Stimulated activated memory B cell treated with anti-CD40 and anti-IgM and Interleukin-4, amounts not matched to agents 10 μg/mL and 1 μg/mL and 100 μg/mL, for 72 hours (primary cell): ENCODE measurements at places on chromosomes 2 and 18.

DNA sequence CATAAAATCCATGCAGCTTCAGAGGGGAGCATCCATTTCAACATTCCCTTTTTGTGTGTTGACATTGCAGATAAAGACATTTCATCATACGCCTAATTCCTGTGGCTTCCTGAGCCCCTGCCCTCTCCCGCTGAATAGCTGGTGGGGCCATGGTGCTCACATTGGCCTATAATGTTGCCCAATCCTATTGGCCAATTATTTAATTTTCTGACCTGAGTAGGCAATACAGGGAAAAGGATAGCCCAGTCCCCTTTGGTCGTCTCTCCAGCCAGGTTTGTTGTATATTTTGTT lies 163.8 kb upstream of the MYCN start:
- H3K36me3 ChIP-seq: no peaks in the 10 kb centered on the region
- no peaks in the 10 kb centered on the region for H3K4me1 ChIP-seq
- H3K27me3 ChIP-seq: peaks cover 7% of the 10 kb centered on the region
- no peak for ATAC-seq
- no peak overlapping the region for H3K27ac ChIP-seq
- H3K4me3 ChIP-seq: no peak overlapping the region

DNA sequence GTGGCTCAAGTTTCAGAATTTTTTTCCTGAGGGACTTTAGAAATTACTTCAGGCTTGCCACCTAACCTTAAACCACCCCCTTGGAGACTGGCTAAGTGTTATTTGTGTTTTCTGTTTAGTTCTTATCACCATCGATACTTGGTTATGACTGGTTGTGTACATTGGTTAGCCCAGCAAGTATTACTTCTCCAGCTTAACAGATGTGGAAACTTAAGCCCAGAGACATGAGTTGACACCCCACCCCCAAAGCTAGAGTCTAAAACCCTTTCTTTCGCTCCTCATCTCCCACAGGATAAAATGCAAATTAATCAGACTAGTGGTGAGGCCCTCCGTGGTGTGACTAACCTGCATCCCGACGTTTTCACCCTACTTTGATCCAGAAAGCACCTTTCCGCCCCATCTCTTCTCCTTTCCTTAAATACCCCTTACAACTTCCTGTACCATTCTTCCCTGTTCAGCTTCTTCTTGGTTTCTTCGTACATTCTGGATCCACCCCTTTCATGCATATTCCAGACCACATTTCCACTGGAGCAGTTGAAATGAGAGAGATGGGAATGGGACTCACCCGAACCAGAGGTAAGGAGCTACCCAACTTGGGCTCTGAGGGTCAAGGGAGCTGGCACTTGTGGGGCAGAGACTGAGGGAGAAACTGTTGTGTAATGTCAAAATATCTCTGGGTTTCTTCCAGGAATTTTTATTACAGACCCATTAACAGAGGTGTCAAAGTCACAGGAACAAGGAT lies 819 bp upstream of the MAP3K2 start:
- peak overlapping the region; percentile 90 for H3K4me3 ChIP-seq
- peaks cover 35% of the 10 kb centered on the region for H3K36me3 ChIP-seq
- peak; percentile 26 for ATAC-seq
- H3K4me1 ChIP-seq: peaks cover 78% of the 10 kb centered on the region
- H3K27ac ChIP-seq: peak overlapping the region; percentile 95

DNA sequence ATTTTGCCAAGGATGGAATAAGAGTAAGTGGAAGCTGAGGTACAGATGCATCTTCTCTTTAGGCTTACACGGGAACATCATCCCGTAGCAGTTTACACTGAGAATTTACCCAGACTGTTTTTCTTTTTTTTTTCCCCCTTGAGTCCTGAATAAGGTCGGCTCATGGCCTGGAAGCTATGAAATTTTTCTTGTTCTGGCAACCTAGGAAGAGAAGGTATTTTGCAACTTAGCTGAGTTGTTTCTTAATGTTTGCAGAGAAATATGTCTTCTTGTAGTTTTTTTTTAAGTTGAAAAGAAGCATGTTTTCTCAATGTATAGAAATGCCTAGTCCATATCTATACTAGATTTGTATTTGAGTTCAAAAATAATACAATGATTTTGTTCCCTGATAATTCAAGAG lies 712.5 kb downstream of the TDRD15 start:
- no peak overlapping the region for H3K27ac ChIP-seq
- no peak overlapping the region for H3K4me3 ChIP-seq
- H3K36me3 ChIP-seq: no peaks in the 10 kb centered on the region
- no peaks in the 10 kb centered on the region for H3K4me1 ChIP-seq

DNA sequence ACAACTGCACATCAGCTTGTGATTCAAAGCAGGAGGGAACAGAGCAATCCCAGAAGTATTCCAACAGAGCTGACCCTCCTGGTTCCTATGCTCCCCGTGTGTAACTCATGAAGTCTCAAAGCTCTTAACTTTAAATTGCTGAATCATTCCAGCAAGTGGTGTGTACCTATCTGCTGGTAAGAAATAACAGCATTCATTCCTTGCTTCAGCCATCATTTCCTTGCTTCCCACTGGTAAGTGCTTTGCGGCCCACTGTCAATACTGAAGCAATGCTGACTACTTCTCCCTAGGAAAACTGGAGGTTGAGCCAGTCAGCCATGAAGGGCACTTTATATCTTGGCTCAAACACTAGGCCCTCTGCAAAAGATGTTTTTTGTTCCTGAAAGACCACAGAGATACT lies 222.4 kb downstream of the EXOC6B start:
- no peak for ATAC-seq
- H3K36me3 ChIP-seq: peaks cover 19% of the 10 kb centered on the region
- no peak overlapping the region for H3K4me3 ChIP-seq
- H3K4me1 ChIP-seq: peaks cover 16% of the 10 kb centered on the region
- H3K27me3 ChIP-seq: no peaks in the 10 kb centered on the region

GRCh38 chr18:34592961-34593382 lies 117.1 kb upstream of the DTNA start:
- no peak overlapping the region for H3K4me3 ChIP-seq
- H3K27ac ChIP-seq: no peak overlapping the region
- no peak for ATAC-seq
- H3K4me1 ChIP-seq: no peaks in the 10 kb centered on the region

GRCh38 chr2:60476206-60476954 lies 77.1 kb downstream of the BCL11A start:
- H3K27me3 ChIP-seq: no peaks in the 10 kb centered on the region
- H3K27ac ChIP-seq: peak overlapping the region; percentile 88
- H3K36me3 ChIP-seq: peaks cover 72% of the 10 kb centered on the region
- ATAC-seq: peak; percentile 53

DNA sequence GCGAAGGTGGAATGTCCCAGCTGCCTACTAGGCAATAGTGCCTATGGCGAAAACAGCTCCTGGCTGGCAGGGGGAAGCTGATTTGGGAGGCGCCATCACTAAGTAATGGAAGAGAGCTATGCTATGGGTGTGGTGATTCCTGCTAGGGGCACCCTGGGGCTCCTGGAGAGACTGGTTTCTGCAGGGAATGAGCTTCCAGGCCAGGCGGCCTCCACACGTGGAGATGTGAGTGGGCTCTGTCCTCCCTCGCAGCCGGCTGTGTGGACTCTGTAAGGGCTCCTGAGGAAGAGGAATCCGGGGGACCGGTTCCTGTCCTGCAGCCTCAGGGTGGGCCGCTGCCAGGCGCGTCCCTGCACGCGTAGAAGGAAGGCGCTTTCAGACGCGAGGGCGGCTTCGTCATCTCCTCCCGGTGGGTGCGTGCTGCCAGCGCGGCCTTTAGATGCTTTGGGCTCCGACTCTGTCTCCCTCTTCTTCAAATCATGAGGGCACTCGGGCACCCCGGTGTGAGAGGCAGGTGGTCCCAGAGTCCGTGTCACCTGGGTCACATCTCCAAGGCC lies 55.5 kb upstream of the ANKRD62 start:
- H3K27me3 ChIP-seq: peaks cover 17% of the 10 kb centered on the region
- H3K4me1 ChIP-seq: peaks cover 29% of the 10 kb centered on the region
- peak overlapping the region; percentile 87 for H3K4me3 ChIP-seq
- no peaks in the 10 kb centered on the region for H3K36me3 ChIP-seq
- ATAC-seq: peak; percentile 3
- H3K27ac ChIP-seq: no peak overlapping the region

- peak overlapping the region; percentile 91 for H3K27ac ChIP-seq
- peak overlapping the region; percentile 61 for H3K4me3 ChIP-seq
- no peaks in the 10 kb centered on the region for H3K27me3 ChIP-seq
- H3K4me1 ChIP-seq: peaks cover 85% of the 10 kb centered on the region
- ATAC-seq: peak; percentile 94
Measured at GRCh38 chr2:197205585-197206215, 104.9 kb downstream of the ANKRD44 start.

DNA sequence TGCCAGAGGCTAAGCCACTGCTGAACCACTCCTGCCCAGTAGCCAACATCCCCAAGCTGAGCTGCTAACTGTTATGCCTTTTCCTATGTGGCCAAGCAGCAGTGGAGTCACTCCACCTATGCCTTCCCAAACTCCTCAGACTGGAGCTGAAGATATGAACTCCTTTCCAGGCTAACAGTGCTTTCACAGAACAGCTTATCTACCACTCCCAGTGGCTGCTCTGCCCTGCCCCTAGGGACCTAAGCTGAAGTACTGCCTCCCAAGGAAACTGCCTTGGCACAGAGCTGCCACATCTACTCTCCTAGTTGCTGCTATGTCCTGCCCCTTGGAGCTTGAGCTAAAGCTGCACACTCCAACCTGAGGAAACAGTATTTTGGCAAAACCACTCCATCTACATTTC lies 275.9 kb downstream of the RBM43 start:
- H3K4me3 ChIP-seq: no peak overlapping the region
- no peaks in the 10 kb centered on the region for H3K4me1 ChIP-seq
- H3K36me3 ChIP-seq: no peaks in the 10 kb centered on the region
- H3K27ac ChIP-seq: no peak overlapping the region

GRCh38 chr2:12498704-12499103 lies 218.0 kb upstream of the TRIB2 start:
- H3K36me3 ChIP-seq: no peaks in the 10 kb centered on the region
- H3K4me3 ChIP-seq: no peak overlapping the region
- H3K27me3 ChIP-seq: no peaks in the 10 kb centered on the region
- peak overlapping the region; percentile 59 for H3K27ac ChIP-seq
- no peak for ATAC-seq

DNA sequence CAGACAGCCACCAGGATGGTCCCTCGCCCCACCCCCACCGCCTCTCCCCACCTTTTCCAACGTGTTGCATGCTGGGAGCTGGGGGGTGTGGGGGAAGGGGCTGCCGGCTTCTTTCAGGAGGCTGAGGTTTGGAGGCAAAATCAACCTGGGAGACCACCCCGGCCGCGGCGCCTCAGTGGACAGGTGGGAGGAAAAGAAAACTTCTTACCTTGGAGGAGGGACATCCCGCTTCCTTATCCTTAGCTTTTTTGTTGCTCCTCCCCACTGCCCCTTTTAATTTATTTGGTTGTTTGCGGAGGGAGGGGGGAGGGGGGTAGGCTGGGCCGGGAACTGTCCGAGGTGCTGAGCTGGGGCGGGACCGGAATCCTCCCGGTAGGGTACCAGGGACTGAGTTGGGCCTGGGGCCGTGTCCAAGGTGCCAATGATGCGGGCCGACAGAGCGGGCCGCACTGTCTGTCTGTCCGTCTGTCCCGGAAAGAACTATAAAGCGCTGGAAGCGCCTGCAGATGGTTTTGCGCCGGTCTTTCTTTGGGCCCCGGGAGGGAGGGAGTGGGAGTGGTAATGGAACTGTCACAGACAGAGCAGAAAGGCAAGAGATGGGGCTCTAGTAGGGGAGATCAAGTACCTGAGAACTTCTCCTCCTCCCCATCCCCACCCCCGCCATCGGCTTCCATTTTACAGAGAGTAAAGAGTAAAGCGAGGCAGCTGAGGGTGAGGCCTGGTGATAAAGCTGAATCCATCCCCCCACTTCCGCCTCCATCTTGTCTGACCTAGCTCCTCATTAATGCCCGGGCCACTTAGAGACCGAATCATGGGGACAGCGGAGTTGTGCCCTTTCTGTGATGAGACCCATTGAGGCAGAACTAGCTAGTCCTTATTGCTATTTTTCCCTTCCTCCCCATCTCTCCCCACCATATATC lies 2.4 kb downstream of the CDK5R2 start:
- peak overlapping the region; percentile 38 for H3K27ac ChIP-seq
- H3K4me1 ChIP-seq: peaks cover 14% of the 10 kb centered on the region

DNA sequence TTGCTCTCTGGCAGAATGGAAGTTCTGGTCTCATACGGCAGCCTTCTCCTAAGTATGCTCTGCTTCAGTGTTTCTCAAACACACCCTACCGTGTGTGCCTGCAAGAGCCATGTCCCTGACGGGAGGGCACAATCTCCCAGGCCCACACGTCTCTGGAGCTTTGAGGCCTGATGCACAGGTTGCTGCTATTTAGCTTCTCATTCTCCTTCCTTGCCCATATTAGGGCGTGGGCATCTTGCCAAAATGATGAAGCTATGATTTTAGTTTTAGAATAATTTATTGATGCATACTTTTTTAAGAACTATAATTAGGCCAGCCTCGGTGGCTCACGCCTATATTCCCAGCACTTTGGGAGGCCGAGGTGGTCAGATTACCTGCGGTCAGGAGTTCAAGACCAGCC lies 107.9 kb downstream of the RNF144A start:
- no peaks in the 10 kb centered on the region for H3K27me3 ChIP-seq
- no peak for ATAC-seq
- no peak overlapping the region for H3K27ac ChIP-seq
- no peak overlapping the region for H3K4me3 ChIP-seq

GRCh38 chr2:96264656-96265348 lies 995 bp downstream of the TMEM127 start:
- H3K27ac ChIP-seq: peak overlapping the region; percentile 87
- peak; percentile 4 for ATAC-seq
- peaks cover 57% of the 10 kb centered on the region for H3K4me1 ChIP-seq
- peak overlapping the region; percentile 99 for H3K4me3 ChIP-seq
- peaks cover 27% of the 10 kb centered on the region for H3K36me3 ChIP-seq
- no peaks in the 10 kb centered on the region for H3K27me3 ChIP-seq

GRCh38 chr2:45627911-45628310 lies 16.8 kb upstream of the SRBD1 start:
- no peak overlapping the region for H3K27ac ChIP-seq
- no peaks in the 10 kb centered on the region for H3K36me3 ChIP-seq
- no peaks in the 10 kb centered on the region for H3K4me1 ChIP-seq
- ATAC-seq: no peak
- no peak overlapping the region for H3K4me3 ChIP-seq

DNA sequence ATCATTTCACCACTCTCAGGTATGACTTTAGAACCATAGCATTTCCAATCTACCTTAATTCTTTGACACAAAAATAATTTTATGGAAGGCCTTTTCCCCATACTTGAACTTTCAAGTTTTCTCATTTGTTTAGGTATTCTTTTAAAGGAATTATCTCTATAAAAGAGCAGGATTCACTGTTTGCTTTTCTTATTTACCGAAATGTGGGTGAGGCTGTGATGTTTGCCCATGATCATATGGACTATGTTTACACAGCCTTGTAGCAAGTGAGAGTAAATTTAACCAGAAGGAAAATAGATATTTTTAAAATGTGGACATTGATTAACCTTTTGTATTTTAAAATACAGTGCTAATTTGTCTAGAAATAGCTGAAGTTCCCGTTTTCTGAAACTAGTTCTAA lies 26.3 kb downstream of the CAB39 start:
- no peak overlapping the region for H3K4me3 ChIP-seq
- peaks cover 66% of the 10 kb centered on the region for H3K4me1 ChIP-seq
- peak overlapping the region; percentile 56 for H3K27ac ChIP-seq
- H3K27me3 ChIP-seq: no peaks in the 10 kb centered on the region
- peaks cover 29% of the 10 kb centered on the region for H3K36me3 ChIP-seq
